Heart left ventricle (tissue), 16 donors: ENCODE measurements at places on chromosomes 16 and 17. TPM values are rescaled to one million over a fixed set of nuclear protein-coding genes. Genes with fewer than 3 reads are reported as not detected.

The GRIN2A gene
- total RNA-seq: 2.6 TPM

The ANKS3 gene
- total RNA-seq: 12.5 TPM

GRCh38 chr16:20971401-20971800, 70.8 kb downstream of the LYRM1 start:
- no peak for DNase-seq

The NPIPA2 gene
- total RNA-seq: 1.7 TPM
